ENCODE measurements at places on chromosomes 1 and 21. TPM values are rescaled to one million over a fixed set of nuclear protein-coding genes. Genes with fewer than 3 reads are reported as not detected.
A peak's percentile ranks its signal among the peaks of the same experiment; 100 is the strongest.

GRCh38 chr21:35603494-35603893, 456.8 kb downstream of the SETD4 start:
- DNase-seq = no peak

- no peak for DNase-seq
Measured at GRCh38 chr1:92464588-92465255, 22.0 kb downstream of the GFI1 start.

DNA sequence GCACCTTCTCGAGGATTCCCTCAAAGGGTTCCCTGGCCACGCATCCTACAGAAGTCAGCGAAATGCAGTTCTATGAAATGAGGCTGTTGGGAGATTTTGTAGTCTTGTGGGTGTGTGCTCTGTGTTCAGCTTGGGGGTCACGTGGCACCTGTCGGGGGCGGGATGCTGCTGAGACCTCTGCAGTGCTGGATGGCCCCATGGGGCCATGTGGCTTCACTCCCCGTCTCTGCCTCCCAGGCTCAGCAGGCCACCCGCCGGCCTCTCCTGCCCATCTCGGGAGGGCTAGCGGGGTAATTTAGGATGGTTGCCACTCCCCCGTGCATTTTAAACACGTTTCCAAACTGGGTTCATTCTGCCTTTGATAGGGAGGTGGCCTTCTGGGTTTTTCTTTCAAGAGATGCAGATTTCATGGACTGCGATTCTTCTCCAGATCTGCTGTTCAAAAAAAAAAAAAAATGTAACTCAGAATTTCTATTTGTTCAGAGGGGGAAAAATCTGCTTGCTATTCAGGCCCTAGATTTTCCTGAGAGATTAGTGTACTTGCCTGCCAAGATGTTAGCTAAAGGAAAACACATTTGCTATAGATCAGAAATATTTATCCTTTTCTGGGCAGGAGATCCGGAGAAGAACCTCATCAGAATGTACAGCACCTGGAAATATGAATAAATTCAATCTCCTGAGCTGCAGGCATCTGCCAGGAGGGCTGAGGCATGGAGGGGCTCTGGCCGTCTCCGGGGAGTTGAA, 277.2 kb upstream of the VAMP3 start:
- no peak for DNase-seq

DNA sequence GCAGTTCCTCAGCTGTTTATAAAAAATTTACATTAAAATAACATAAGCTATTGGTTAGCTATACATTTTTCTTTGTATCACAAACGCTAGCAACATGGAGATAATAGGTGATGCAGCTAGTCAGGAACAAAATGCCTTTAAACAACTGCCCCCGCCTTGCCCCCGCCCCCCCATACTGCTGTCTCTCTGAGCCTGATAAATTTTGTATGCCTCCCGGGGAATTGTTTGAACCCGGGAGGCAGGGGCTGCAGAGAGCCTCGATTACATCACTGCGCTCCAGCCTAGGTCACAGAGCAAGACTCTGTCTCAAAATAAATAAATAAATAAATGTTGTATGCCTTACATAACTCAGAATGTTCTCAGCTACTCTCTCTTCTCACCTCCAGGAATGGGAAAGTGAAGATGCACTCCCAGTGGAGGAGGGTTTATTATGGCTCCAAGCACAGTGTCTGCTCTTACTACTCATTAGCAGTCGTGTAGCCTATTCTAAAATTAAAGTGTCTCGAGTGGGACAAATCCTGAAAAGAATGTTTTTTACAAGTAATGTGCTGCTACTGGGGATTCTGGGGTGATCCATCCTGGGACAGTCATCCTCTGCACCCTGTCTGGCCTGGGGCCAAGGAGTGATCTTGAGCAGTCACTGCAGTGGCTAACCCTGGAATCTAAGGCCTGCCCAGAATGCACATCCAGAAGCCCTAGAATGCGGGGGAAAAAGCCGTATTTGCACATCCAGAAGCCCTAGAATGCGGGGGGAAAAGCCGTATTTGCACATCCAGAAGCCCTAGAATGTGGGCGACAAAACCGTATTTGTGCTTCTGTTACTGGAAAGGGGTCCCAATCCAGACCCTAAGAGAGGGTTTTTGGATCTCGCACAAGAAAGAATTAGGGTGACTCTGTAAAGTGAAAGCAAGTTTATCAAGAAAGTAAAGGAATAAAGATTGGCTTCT, 39.4 kb upstream of the ZNF496 start:
- DNase-seq = peak; percentile 58

DNA sequence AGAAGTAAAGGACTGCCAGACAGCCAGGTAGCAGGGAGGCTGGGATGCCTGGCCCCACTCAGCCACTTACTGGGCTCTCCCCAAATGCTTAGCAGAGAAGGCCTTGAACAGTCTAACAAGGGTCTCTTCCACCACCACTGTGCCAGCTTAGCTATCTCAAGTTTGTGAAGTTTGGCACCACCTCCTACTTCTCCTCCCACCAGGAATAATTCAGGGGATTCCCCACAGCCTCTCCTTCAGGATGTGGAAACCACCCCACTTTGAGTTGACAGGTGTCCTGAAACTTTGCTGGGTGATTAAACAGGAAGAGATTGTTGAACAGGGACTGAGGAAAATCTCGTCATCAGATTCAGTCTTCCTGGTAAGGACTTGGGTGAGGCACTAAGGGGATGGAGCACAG, 59.4 kb upstream of the ATP1B1 start:
- DNase-seq = peak; percentile 23

GRCh38 chr21:43657355-43658087, 1.8 kb downstream of the HSF2BP start:
- no peak for DNase-seq

DNA sequence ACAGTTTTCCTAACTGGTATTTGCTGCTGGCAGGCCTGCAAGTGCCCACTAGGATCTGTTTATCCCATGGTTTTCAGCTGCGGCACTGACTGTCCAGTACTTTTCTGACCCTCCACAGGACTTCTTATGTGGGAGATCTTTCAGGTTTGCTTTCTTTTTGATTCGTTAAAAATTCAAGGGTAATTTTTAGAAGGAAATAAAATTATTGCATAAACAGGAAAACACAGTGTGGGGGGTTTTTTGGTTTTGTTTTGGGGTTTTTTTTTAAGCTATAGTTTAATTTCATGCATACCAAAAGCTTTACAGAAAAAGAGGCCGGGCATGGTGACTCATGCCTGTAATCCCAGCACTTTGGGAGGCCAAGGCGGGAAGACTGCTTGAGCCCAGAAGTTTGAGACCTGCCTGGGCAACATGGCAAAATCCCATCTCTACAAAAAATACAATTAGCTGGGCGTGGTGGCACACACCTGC, 3.6 kb downstream of the NIBAN1 start:
- no peak for DNase-seq

The KPRP gene
- polyA plus RNA-seq = not detected

Data from hepatocyte (in vitro differentiated cells).